ENCODE measurements at places on chromosomes 16 and 17.

GRCh38 chr16:90004577-90004976, 14.7 kb downstream of the DBNDD1 start:
- DNase-seq, result no peak

DNA sequence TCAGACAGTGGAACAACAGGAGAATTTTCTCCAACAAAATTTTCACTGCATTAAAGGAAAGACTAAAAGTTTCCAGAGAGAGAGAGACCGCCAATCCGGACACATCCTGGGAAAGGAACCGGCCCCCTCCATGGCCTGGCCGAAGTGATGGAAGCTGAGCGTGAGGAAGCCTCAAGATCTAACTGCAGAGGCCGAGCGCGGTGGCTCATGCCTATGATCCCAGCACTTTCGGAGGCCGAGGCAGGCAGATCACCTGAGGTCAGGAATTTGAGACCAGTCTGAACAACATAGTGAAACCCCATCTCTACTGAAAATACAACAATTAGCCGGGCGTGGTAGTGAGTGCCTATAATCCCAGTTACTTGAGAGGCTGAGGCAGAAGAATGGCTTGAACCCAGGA, 3.9 kb downstream of the CTRB2 start:
- DNase-seq, result no peak

DNA sequence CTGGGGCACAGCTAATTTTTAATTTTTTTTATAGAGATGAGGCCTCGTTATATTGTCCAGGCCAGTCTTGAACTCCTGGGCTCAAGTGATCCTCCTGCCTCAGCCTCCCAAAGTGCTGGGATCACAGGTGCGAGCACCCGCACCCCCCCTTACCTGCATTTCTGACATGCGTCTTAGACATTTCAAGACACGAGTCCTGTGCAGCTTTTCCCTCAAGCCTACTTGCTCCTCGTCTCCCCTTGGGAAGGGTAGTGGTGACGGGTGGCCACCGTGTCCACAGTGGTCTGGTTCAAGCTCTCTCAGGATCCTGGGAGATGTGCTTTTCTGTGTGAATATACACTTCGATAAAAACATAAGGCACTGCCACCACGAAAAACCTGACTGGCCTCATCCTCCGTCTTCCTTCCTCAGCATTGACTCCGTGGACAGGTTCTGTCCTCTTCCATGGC, 9.6 kb downstream of the CANT1 start:
- no peak for DNase-seq

GRCh38 chr17:49616601-49617131, 41.0 kb downstream of the NXPH3 start:
- DNase-seq, result no peak

DNA sequence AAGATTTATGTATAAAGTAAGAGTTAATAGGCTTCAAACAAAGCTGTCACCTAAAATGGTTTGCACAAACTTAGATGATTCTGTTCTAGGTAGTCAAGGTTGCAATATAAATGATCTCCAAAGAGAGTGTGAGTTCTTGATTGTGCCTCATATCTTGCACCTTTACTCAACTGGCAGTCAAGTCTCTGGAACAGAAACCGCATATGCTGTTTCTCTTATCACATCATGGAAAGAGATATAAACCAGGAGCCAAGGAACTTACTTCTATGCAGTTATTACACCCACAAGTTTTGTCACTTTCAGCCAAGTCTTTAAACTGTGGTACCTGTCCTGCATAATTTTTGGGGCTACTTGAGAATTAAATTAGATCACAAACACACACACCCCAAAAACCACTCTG, 5.2 kb downstream of the SSH2 start:
- no peak for DNase-seq

DNA sequence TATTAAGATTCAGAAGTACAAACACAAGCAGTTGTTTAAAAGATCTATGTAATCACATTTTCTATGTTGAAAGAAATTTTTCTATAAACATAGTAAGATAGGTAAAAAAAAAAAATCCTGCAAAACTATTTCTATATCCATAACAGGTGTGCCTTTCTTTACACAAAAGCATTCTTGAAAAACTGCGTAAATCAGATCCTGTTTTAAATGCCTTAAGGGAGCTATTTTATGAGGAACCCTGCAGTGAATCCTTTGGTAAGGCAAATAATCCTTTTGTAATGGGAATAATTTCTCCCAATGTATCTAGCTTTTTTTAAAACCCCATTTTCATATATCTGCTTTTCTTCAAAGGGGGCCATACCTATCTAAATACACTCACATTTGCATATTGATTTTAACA, 157.3 kb downstream of the AATF start:
- DNase-seq, result no peak

GRCh38 chr17:48549281-48549630, 4.3 kb upstream of the HOXB2 start:
- DNase-seq, result no peak

- DNase-seq, result peak; percentile 23
Measured at GRCh38 chr16:66695935-66696668, 441 bp downstream of the CMTM4 start.

DNA sequence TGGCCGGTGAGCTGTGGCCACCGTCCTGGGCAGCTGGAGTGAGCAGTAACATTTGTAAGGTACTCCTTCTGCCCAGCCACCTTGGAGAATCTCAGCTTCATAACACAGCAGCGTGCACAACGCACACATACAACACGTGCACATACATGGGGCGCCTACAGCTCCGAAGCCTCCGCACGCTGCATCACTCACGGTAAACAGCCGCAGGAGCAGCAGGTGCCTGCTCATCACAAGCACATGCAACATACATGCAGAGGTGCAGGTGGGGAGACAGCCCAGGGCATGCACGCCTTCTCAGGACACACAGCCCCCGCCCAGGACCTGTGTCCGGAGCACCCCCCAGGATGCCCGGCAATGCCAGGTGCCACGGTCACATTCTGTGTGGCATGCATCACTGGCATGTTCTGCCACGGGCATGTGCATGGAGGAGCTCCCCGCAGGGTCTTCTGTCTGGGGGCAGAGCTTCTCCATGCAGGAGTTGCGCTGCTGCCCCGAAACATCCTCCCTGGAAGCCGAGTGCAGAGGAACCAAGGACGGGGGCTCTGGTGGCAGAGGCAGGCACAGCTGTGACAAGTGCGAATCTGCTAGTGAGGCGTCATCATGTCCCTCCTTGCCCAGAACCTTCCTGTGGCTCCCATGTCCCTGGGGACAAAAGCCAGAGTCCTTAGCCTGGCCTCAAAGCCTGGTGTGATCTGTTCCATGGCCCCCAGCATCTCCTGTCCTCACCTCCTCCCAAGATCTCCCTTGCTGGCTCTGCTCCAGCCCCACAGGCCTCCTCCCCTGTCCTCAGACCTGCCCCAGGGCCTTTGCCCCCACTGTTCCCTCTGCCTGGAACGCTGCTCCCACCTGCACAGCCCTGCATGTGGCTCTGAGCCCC, 184.0 kb upstream of the GSE1 start:
- DNase-seq, result no peak

- DNase-seq, result no peak
Measured at GRCh38 chr17:81586096-81586495, 33.9 kb upstream of the FAAP100 start.

DNA sequence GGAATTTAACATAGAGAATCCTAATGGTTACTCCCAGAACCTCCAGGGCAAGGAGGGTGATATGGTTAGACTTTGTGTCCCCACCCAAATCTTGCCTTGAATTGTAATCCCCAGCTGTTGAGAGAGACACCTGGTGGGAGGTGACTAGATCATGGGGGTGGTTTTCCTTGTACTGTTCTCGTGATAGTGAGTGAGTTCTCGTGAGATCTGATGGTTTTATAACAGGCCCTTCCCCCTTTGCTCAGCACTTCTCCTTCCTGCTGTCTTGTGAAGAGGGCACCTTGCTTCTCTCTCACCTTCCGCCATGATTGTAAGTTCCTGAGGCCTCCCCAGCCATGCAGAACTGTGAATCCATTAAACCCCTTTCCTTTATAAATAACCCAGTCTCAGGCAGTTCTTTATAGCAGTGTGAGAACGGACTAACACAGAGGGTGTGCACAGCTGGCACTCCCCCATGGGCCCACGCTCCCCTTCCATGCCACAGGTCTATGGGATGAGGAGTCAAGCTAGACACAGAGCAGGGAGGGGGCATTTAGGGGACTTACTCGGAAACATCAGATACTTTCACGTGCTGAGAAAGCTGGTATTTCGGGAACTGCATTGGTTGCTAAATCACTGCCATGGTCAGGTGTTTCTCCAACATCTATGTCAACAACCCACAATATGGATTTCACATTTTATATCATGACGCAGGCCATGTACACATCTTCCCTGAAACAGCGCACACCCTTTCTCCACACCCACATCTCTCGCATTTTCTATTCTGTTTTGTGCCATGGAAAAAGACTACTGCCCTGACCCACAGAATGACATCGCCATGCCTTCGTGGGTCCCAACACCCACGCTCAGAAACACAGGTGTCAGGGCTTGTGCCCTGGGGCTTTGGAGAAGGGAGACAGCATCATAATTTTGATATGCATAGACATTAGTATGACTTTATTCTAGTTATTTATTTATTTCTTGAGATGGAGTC, 199.1 kb upstream of the GSE1 start:
- DNase-seq, result no peak

- no peak for DNase-seq
Measured at GRCh38 chr16:19883296-19883965, 1.2 kb downstream of the GPRC5B start.

- no peak for DNase-seq
Measured at GRCh38 chr17:13230350-13231264, 212.8 kb upstream of the ELAC2 start.

DNA sequence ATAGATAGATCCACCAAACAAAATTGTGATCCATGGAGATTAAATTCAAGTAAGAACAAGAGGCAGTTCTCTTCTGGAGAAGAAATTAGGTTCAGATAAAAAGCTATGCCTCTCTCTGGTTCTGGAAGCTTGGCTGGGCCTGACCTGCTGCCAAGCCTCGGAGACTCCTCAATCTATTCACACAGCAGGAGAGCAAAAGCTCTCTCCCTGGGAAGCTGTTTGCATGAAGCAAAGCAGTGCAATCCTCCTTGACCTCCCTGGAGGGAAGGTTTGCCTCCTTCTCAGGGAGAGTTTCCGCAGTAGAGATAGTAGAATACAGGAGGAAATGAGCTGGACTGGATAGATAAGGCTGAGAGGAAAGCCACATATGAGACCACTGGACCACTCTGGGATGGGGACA, 78.1 kb upstream of the GNAO1 start:
- DNase-seq, result no peak

GRCh38 chr17:74805591-74805991, 29.4 kb upstream of the NAT9 start:
- no peak for DNase-seq

GRCh38 chr17:29084541-29085146, 41.7 kb downstream of the PIPOX start:
- DNase-seq, result no peak

- no peak for DNase-seq
Measured at GRCh38 chr17:13749166-13749890, 147.6 kb upstream of the HS3ST3A1 start.

GRCh38 chr16:19694989-19695388, 23.0 kb downstream of the KNOP1 start:
- no peak for DNase-seq

DNA sequence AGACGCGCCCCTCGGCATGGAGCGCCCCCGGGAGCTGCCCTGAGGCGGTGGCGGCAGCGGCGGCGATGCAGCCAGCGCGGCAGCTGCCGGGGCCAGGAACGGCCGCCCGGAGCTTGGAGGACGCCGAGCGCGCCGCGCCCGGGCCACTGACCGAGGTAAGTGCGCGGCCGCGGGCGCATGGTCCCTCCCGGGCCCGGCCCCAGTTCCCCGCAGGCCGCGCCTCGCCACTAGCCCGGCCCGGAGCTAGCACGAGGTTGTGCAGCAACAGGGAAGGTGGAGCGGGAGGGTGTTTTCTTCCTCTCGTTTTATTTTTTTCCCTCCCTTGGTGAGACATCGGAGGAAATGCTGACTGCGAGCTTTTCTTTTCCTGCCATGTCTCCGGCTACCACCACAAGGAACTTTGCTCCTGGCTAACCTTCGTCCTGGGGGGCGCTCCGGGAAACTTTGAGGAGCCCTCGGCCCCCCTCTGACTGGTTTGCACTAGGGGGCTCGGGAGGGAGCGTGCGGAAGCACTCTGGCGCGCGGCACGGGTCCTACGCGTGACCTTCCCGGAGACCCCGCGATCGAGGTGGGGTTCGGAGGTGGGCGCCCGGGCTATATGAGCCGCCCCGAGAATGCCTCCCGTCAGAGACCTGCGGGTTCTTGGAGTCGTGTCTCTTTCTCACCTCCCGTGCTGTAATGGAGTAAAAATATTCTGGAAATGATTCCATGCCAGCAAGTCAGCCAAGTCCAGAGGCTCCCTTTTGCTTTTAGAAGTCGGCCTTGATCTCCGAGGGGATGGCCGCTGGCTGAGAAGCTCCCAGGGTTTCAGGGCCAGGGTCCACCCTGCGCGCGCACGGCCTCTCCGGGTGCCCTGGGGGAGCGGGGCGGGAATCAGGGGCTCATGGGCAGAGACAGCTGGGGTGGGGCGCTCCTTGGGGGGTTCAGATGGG, 868 bp downstream of the KCNJ12 start:
- DNase-seq, result no peak

DNA sequence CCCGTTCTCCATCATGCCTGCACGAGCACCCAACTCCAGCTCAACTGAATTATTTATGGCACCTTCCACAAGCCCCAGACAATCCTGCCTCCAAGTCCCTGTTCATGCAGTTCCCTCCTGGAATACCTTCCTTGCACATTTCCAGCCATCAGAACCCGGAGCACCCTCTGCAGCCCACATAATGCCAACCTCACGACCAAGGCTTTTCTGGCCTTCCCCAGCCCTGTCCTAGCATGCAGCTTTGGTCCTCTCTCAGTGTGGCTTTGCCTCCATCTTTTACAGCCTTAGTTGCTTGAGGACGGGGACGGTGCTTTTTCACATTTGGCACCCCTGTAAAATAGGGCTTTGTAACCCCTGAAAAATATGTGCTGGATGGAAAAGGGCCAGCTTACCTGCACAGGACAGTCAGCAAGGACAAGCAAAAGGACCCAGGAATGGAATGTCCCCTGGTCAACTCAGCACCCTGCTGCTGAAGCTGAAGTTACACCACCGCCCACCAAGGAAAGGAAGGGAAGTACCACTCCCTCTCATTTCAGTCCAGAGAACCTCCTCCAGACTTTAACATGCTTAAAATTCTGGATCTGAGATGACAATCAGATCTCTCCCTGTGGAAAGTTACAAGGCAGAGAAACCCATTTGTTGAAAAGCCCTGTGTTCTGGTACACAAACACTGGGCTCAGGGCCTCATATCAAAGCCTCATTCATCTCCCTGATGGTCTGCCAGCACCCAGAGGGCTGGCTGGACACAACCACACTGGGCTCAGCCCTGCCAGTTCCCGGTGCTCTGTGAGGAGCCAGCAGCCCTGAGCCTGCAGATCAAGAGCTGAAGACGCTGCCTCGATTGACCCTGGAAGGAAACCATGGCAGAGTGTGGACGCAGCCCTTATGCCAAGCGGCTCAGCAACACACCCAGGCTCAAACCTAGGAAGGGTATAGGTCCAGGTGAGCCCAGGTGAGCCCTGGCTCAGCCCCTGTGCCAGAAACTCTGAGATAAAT, 2.9 kb downstream of the SLC39A11 start:
- DNase-seq, result no peak
